Activated naive CD8-positive, alpha-beta T cell treated with anti-CD3 and anti-CD28 coated beads, Interleukin-2, amount 50 U/mL, for 24 hours (primary cell): ENCODE measurements at places on chromosomes 7 and 10.

- H3K4me3 ChIP-seq = no peak overlapping the region
- H3K4me1 ChIP-seq = peaks cover 7% of the 10 kb centered on the region
- H3K27ac ChIP-seq = no peak overlapping the region
- no peaks in the 10 kb centered on the region for H3K27me3 ChIP-seq
Observed at GRCh38 chr10:30553626-30554439, 75.7 kb downstream of the LYZL2 start.

GRCh38 chr10:95758351-95759025 is 2.5 kb downstream of the ENTPD1 start:
- peaks cover 27% of the 10 kb centered on the region for H3K27me3 ChIP-seq
- DNase-seq = no peak
- H3K4me1 ChIP-seq = peaks cover 42% of the 10 kb centered on the region
- no peaks in the 10 kb centered on the region for H3K36me3 ChIP-seq

DNA sequence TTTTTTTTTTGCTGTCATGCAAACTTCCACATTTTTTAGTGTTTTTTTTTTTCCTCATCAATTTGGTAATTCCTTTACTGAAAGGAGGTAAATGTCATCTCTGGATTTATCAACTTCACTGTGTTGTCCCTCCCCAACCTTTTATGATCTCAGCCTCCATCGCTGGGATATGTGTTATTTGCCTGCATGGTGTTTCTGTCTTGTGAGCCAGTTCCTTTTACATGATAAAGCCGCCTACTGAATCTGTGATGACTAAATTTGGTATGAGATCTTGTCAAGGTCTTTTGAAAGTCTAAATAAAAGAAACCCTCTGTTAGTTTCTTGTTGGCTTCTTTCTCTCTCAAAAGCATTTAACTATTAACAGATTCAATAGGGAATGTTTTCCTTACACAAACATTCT is 39.3 kb downstream of the TAS2R41 start:
- H3K4me1 ChIP-seq = peaks cover 8% of the 10 kb centered on the region
- no peak overlapping the region for H3K27ac ChIP-seq
- no peak overlapping the region for H3K4me3 ChIP-seq
- H3K27me3 ChIP-seq = no peaks in the 10 kb centered on the region
- DNase-seq = no peak

DNA sequence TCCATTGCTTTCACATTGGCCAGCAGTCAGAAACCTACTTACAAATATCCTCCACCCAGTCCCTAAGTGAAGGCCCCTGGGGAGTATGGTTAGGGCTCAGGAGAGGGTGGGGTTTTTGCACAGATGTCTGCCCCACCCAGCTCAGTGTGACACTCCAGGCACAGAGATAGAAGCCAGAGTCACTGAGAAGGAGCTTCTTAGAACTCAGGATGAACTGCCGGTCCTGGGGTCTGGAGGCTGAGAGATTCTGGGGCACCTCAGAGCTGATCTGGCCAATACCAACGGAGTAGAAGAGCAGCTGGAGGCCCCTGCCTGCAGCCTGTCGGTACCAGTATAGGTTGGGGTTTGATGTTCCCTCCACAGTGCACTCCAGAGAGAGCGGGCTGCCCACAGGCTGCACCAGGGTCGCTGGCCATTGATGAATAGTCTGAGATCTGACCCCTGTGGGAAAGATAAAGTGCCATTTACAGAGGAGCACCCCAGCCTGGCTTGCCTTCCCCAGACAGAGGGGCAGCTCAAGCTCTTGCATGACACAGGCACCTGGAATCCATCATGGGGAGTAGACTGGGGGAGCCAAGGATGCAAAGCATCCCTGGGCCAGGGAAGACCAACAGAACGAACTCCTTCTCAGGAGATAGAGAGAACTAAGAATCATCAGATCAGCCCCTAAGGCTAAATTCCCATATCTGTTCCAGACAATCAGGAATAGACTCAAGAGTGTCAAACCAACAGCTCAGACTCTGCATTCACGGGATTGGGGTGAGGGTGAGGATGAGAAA is 41.9 kb downstream of the PRSS2 start:
- peak overlapping the region; percentile 32 for H3K4me3 ChIP-seq
- H3K27ac ChIP-seq = peak overlapping the region; percentile 98
- peaks cover 2% of the 10 kb centered on the region for H3K36me3 ChIP-seq
- no peak for DNase-seq
- peaks cover 4% of the 10 kb centered on the region for H3K27me3 ChIP-seq
- H3K4me1 ChIP-seq = peaks cover 67% of the 10 kb centered on the region

DNA sequence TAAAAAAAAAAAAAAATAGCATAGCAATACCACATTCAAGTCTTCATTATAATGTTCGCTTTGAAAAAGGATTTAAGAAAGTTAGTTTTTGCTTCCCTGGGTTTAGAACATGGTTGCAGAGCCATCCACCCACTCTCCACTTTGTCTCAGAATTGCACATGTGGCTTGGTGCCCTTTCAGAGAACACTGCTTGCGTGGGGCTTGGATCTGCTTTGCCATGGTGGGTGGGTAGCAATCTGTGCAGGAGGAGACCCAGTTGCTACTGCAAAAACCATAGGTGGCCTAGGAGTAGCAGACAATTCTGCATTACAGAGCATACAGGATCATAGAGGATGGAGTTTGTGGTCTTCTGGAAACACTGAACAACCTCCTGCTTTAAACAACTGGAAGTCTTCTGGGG is 421.4 kb upstream of the CELF2 start:
- no peaks in the 10 kb centered on the region for H3K36me3 ChIP-seq
- H3K4me3 ChIP-seq = no peak overlapping the region
- H3K27me3 ChIP-seq = peaks cover 15% of the 10 kb centered on the region
- DNase-seq = no peak
- H3K4me1 ChIP-seq = peaks cover 6% of the 10 kb centered on the region

- H3K4me1 ChIP-seq = peaks cover 13% of the 10 kb centered on the region
- no peak overlapping the region for H3K27ac ChIP-seq
- no peak overlapping the region for H3K4me3 ChIP-seq
- H3K36me3 ChIP-seq = no peaks in the 10 kb centered on the region
- DNase-seq = no peak
Observed at GRCh38 chr10:91634898-91635297, 2.0 kb upstream of the PPP1R3C start.

DNA sequence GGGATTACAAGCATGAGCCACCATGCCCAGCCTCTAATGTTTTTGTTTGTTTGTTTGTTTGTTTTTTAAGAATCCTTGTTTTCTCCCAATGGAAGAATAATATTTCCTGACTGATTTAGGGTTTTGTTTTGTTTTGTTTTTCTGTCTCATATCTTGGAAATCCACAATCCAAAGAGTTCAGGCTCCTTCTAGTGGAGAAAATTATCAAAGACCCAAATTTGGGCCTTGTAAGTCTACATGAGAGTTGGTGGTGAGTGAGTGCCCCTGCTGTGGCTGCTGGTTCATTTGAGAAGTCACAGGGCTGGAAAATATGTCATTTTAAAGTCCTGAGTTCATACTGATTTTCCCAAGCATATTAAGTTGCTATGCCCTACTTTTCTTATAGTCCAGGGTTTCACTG is 33.5 kb upstream of the KLHL7 start:
- no peak for DNase-seq
- no peak overlapping the region for H3K27ac ChIP-seq
- H3K4me3 ChIP-seq = no peak overlapping the region
- peaks cover 5% of the 10 kb centered on the region for H3K27me3 ChIP-seq
- no peaks in the 10 kb centered on the region for H3K36me3 ChIP-seq
- H3K4me1 ChIP-seq = no peaks in the 10 kb centered on the region

GRCh38 chr10:74882427-74882826 is 56.0 kb downstream of the KAT6B start:
- no peak overlapping the region for H3K4me3 ChIP-seq
- no peaks in the 10 kb centered on the region for H3K27me3 ChIP-seq
- DNase-seq = no peak
- no peak overlapping the region for H3K27ac ChIP-seq
- peaks cover 26% of the 10 kb centered on the region for H3K4me1 ChIP-seq

DNA sequence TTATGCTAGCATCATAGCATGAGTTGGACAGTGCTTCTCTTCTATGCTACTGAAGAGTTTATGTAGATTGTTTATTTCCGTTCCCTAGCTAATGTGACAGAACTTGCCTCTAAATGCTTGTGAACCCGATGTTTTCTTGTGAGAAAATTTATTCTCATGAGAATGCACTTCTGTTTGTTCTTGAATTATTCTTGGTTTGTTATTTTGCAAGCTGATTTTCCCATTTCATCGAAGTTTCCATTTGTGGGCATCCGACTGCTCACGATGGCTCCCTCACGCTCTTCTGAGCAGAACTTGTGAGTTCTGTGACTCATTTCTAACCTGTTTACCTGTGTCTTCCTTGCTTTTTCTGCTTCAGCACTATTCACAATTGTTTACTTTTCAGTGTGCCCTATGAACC is 59.9 kb downstream of the WDFY4 start:
- H3K4me3 ChIP-seq = no peak overlapping the region
- H3K4me1 ChIP-seq = peaks cover 4% of the 10 kb centered on the region
- peaks cover 6% of the 10 kb centered on the region for H3K36me3 ChIP-seq
- H3K27ac ChIP-seq = no peak overlapping the region

- no peaks in the 10 kb centered on the region for H3K4me1 ChIP-seq
- H3K27me3 ChIP-seq = no peaks in the 10 kb centered on the region
- no peak overlapping the region for H3K4me3 ChIP-seq
- no peak overlapping the region for H3K27ac ChIP-seq
- DNase-seq = no peak
Observed at GRCh38 chr7:31602041-31602625, 84.9 kb upstream of the PPP1R17 start.

DNA sequence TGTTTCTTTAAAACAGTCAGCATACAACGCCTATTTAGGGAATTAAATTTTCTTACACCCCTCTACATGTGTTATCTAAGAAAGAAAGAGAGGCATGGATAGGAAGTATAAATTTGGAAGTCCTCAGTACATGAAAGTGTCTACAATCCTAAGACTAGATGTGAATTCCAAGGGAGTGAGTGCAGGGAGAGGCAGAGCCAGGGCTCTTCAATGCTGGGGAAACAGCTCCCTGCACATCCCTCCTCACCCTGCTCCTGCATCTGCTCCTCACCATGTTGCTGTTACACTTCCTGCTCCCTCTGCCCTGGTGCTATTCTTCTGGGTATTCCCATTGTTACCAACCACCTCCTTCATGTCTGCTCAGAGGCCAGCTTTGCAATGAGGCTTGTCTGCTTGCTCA is 229.1 kb upstream of the AKR1E2 start:
- H3K4me3 ChIP-seq = no peak overlapping the region
- DNase-seq = no peak
- H3K36me3 ChIP-seq = no peaks in the 10 kb centered on the region
- no peaks in the 10 kb centered on the region for H3K4me1 ChIP-seq
- H3K27me3 ChIP-seq = peaks cover 5% of the 10 kb centered on the region
- no peak overlapping the region for H3K27ac ChIP-seq

DNA sequence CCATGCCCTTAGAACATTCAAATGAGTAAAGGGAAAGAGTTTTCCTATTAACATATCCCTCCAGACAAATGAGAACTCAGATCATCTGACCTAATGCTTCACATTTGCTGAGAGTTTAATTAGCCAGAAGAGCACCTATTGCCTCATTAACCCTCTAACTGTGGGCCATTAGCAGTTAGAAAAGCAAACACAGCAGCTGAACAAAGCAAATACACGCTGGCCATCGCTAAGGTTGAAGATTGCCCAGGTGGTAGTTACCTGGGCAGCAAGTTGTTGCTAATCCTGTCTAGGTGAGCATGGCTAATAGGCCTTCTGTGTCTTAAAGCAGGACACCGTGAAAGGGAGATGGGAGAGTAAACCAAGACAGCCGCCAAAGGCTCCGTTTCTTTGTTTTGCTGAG is 49.9 kb upstream of the UCN3 start:
- no peak overlapping the region for H3K4me3 ChIP-seq
- H3K4me1 ChIP-seq = peaks cover 27% of the 10 kb centered on the region
- no peaks in the 10 kb centered on the region for H3K27me3 ChIP-seq
- no peak for DNase-seq
- no peak overlapping the region for H3K27ac ChIP-seq
- no peaks in the 10 kb centered on the region for H3K36me3 ChIP-seq

GRCh38 chr10:94225589-94225988 is 137.2 kb downstream of the NOC3L start:
- DNase-seq = no peak
- H3K4me3 ChIP-seq = no peak overlapping the region
- H3K27me3 ChIP-seq = peaks cover under 1% of the 10 kb centered on the region
- no peaks in the 10 kb centered on the region for H3K36me3 ChIP-seq
- H3K4me1 ChIP-seq = no peaks in the 10 kb centered on the region
- no peak overlapping the region for H3K27ac ChIP-seq

GRCh38 chr7:604884-605531 is 85.4 kb upstream of the PDGFA start:
- peaks cover 53% of the 10 kb centered on the region for H3K36me3 ChIP-seq
- peak; percentile 48 for DNase-seq
- no peaks in the 10 kb centered on the region for H3K27me3 ChIP-seq
- peaks cover 84% of the 10 kb centered on the region for H3K4me1 ChIP-seq
- peak overlapping the region; percentile 90 for H3K4me3 ChIP-seq
- peak overlapping the region; percentile 99 for H3K27ac ChIP-seq

DNA sequence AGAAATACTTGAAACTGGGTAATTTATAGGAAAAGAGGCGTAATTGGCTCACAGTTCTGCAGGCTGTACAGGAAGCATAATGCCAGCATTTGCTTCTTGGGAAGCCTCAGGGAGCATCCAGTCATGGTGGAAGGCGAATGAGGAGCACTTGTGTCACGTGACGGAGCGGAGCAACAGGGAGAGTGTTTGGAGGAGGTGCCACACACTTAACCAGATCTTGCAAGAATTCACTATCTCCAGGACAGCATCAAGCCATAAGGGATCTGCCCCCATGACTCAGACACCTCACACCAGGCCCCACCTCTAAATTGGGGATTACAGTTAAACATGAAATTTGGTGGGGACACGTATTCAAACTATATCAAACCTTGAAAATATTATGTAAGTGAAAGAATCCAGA is 89.3 kb downstream of the WIPF3 start:
- H3K4me3 ChIP-seq = no peak overlapping the region
- peaks cover 9% of the 10 kb centered on the region for H3K27me3 ChIP-seq
- no peak for DNase-seq
- peaks cover 2% of the 10 kb centered on the region for H3K36me3 ChIP-seq
- no peaks in the 10 kb centered on the region for H3K4me1 ChIP-seq

- peaks cover 13% of the 10 kb centered on the region for H3K36me3 ChIP-seq
- H3K27ac ChIP-seq = peak overlapping the region; percentile 50
- no peaks in the 10 kb centered on the region for H3K27me3 ChIP-seq
- H3K4me1 ChIP-seq = peaks cover 57% of the 10 kb centered on the region
- no peak for DNase-seq
- H3K4me3 ChIP-seq = peak overlapping the region; percentile 88
Observed at GRCh38 chr10:73493781-73494180, 2.0 kb downstream of the PPP3CB start.

GRCh38 chr7:131370523-131370968 is 42.9 kb downstream of the MKLN1 start:
- H3K4me3 ChIP-seq = no peak overlapping the region
- DNase-seq = peak; percentile 15
- H3K36me3 ChIP-seq = peaks cover 7% of the 10 kb centered on the region
- peak overlapping the region; percentile 64 for H3K27ac ChIP-seq
- H3K4me1 ChIP-seq = peaks cover 74% of the 10 kb centered on the region
- H3K27me3 ChIP-seq = no peaks in the 10 kb centered on the region
